ENCODE measurements at places on chromosomes 2 and 18.

DNA sequence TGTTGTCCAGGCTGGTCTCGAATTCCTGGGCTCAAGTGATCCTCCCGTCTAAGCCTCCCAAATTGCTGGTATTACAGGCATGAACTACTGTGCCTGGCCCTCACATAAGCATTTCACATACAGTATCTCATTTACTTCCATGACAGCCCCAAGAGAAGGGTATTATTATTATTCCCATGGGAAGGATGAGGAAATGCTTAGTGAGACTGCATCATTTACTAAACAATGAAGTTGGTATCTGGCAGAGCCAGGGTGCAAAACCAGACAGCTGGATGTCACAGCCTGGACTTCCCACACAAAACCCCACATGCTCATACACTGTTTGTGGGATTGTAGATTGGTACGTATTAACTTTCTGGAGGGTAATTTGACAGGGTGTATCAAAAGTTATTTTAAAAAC lies 29.9 kb downstream of the DAPL1 start:
- DNase-seq: no peak

DNA sequence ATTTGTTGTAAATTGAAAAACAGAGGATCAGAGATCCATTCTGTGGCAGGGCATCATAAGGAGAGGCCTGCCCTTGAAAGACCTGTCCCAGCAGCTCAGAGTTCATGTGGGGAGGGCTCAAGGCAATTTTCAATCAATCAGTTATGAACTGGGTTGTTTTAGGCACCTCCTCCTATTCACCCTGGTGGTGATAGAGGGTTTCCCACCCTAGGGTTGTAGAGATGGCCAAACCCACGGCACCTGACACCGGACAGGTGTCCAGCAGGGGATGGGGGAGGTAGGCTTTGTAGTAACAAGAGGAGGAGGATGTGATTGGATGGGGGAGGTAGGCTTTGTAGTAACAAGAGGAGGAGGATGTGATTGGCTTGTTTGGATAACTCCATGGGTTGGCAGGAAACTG lies 205.7 kb downstream of the SOCS6 start:
- DNase-seq: no peak

- DNase-seq: no peak
Measured at GRCh38 chr2:206511283-206511682, 68.0 kb downstream of the ADAM23 start.

DNA sequence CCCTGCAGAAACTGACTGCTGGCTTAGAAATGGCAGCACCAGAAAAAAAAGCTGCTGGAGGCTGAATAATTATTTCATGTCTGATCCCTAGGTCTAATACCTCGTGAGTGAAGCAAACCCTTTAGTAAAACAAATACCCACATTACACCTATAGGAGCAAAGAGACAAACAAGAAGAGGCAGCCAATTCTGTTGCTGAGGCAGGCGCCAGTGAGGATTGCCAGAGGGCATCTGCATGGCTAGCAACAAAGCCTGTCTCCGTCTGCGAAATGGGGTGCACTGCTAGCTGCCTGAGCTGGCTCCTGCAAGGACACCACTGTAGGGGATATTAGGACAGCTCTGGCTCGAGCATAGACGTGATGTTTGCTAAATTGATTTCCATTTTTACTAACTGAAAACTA lies 509.7 kb downstream of the TDRD15 start:
- no peak for DNase-seq

DNA sequence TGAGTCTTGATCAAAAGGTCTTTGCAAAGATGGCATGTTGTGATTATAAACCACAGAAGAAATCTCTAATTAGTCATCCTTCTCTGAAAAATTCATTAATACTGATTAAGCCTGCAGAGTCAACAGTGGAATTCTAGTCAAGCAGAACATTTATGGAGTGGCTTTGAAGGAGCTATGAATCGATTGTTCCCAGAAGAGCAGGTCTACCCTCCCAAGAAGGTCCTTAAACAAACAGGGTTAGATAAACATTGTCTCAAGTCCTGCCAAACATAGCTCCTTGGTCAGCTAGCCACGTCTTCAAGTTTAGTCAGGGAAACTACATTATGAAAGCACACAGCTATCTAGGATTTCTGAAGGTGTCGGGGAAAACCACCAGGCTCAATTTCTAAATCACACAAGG lies 88.9 kb downstream of the ITGA4 start:
- no peak for DNase-seq

- no peak for DNase-seq
Measured at GRCh38 chr2:236935083-236935482, 150.6 kb upstream of the COPS8 start.

DNA sequence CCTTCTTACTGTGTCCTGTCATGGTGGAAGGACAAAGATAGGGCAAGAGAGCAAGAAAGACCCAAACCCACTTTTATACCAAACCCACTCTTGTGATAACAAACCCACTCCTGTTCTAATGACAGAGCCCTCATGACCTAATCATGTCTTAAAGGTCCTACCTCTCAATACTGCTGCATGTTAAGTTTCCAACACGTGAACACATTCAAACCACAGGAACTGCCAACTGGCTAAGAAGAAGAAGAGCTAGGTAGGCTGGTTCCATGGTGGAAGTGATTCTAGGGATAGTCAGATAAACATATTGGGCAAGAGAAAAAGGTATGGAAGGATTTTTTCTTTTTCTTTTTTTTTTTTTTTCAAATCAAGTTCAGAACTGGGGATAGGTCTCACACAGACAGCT lies 22.0 kb downstream of the CTLA4 start:
- no peak for DNase-seq

DNA sequence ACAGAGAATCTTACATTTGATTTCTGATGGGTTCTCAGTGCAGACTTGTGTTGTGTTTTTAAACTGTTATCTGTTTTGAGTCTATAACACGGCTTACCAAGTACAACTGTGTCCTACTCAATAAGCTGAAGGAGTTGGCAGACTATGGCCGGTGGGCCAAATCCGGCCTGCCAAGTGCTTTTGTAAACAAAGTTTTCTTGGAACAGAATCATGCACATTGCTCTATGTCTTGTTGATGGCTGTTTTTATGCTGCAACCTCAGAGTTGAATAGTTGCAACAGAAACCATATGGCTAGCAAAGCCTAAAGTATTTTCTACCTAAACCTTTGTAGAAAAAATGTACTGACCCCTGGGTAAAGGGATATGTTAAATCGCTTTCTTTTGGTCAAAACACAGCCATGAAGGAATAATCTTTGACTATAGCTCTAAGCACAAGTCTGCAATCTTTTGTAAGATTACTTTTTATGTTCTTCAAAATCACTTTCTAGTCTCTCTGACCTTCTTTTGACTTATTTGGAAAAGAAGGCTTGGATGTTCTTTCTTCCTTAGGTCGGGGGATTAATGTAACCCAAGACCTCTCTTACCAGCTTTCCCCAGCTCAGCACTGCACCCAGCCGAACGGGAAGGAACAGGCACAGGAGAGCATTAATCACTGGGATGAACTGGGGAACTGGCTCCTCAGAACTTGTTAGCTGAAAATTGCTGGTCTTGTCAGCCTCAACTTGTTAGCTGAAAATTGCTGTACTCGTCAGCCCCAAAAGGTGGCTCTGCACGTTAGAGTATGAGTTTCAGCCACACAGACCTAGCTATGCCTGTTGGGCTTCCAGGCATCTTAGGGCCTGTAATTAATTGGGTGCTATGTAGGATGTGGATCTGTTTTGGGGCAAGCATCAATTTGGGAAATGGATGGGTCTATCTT lies 75.4 kb downstream of the CD8B2 start:
- no peak for DNase-seq

DNA sequence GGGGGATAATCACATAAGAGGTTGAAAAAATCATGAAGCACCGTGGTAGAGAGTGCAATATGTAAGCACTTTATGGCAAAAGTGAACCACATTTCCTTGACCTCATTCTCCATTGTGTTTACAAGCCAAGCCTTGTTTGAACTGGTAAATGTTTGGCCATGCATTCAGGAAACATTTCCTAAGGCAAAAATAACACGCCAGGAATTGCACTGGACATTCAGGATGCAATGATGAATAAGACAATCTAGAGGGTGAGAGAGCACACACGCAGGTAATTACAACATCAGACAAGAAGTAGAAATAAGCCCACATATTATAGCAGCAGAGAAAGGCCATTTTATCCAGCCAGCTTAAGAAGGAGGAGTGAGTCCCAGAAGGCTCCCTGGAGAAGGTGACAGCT lies 218.0 kb upstream of the OSR1 start:
- no peak for DNase-seq

GRCh38 chr18:78458356-78458755 lies 521.3 kb upstream of the SALL3 start:
- DNase-seq: no peak

- DNase-seq: no peak
Measured at GRCh38 chr2:199791326-199791725, 59.7 kb downstream of the FTCDNL1 start.

- no peak for DNase-seq
Measured at GRCh38 chr2:190462181-190462580, 54.0 kb downstream of the MFSD6 start.

Measured in CMK (cell line).